ENCODE measurements at places on chromosomes 2 and 18. TPM values are rescaled to one million over a fixed set of nuclear protein-coding genes. Genes with fewer than 3 reads are reported as not detected.

DNA sequence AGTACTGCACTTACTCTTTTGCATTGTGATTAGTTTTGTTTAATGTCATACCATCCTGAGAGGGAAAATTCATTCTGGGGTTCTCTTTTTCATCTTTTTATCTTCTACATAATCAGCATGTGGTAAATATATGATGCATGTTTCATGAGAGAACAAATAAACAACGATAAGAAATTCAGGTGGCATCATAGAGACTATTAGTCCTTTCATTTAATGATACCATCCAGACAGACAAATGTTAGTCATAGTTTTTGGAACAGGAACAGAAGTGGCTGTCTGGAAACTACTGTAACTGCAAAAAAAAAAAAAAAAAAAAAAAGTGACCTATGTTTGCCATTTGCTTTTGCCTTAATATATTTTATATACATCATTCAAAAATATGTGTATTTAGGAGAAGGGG, 761.0 kb downstream of the EPHA4 start:
- H3K4me3 ChIP-seq, result no peak overlapping the region
- H3K27me3 ChIP-seq, result peaks cover 3% of the 10 kb centered on the region
- no peaks in the 10 kb centered on the region for H3K36me3 ChIP-seq

DNA sequence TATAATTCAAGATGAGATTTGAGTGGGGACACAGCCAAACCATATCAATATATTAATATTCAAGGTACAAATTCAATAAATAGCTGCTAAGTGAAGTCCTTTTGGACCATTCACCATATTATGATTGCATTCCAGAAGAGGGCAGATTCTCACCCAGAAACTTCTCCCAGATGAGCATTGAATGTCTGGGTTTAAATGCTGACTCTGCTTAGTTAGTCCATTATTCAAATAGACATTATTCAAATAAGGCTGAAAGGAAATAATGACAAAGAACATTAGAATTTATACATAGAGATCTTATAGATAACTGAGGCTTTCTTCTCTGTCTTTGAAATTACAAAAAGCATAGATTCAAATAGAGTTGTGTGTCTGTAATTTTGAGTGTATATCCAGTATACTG, 579.4 kb upstream of the SLC8A1 start:
- H3K27me3 ChIP-seq, result no peaks in the 10 kb centered on the region
- H3K4me1 ChIP-seq, result no peaks in the 10 kb centered on the region
- DNase-seq, result no peak
- H3K4me3 ChIP-seq, result no peak overlapping the region
- no peaks in the 10 kb centered on the region for H3K36me3 ChIP-seq

DNA sequence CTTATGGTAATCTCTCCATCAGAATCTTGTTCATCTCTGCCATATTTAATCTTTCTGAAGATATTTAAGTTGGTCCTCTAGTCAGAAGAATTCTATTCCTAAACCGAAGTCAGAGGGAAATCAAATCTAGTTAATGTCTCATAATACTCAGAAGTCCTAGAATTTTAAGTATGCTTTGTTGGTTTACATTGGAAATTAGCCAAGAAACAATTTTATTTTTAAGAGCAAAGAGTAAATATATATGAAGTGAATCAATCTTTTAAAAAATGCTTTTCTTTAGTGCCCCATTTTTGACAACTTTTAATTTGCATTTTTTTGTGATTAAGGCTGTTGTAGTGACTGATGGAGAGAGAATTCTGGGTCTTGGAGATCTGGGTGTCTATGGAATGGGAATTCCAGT, 38.1 kb downstream of the ME2 start:
- no peaks in the 10 kb centered on the region for H3K27me3 ChIP-seq
- no peak overlapping the region for H3K4me3 ChIP-seq
- peaks cover 27% of the 10 kb centered on the region for H3K36me3 ChIP-seq
- peak; percentile 38 for DNase-seq

DNA sequence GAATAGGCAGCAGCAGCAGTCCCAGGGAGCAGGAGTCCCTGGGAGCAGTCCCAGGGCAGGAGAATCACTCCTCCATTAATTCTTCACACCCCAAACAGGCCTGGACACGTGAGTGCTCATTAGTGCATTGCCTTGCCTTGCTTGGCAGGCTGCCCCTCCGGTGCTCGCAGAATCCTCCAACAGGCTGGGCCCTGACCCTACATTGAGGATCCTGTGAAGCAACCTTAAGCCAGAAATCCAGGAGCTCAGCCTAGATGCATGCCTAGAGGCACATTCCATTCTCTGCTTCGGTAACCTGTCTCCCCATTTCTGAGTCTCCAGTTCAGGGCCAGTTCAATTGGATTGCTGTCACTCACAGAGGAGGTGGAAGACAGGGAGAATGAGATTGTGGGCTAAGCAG, 97.4 kb upstream of the LRATD1 start:
- no peaks in the 10 kb centered on the region for H3K36me3 ChIP-seq
- H3K27ac ChIP-seq, result no peak overlapping the region
- peaks cover 24% of the 10 kb centered on the region for H3K4me1 ChIP-seq
- no peak overlapping the region for H3K4me3 ChIP-seq
- H3K27me3 ChIP-seq, result no peaks in the 10 kb centered on the region

DNA sequence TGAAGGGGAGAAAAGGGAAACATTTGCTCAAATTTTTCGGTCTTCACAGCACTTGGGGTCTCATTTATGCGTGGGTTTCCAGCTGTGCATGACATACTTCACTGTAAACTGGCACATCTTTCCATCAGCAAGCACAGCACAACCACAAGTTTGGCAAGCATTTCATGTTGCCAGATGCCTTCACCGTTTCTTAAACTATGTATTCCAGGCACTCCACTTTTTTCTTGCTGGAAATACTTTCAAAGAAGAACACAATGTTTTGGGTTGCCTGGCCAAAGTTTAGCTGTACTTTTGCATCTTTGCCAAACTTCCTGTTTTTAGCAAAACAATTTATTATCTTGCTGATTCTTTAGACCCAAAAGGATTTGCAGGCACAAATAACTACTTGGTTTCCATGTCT, 194.6 kb upstream of the MEIS1 start:
- no peak overlapping the region for H3K27ac ChIP-seq
- no peaks in the 10 kb centered on the region for H3K36me3 ChIP-seq
- peaks cover 10% of the 10 kb centered on the region for H3K27me3 ChIP-seq
- DNase-seq, result no peak
- no peak overlapping the region for H3K4me3 ChIP-seq
- H3K4me1 ChIP-seq, result no peaks in the 10 kb centered on the region

DNA sequence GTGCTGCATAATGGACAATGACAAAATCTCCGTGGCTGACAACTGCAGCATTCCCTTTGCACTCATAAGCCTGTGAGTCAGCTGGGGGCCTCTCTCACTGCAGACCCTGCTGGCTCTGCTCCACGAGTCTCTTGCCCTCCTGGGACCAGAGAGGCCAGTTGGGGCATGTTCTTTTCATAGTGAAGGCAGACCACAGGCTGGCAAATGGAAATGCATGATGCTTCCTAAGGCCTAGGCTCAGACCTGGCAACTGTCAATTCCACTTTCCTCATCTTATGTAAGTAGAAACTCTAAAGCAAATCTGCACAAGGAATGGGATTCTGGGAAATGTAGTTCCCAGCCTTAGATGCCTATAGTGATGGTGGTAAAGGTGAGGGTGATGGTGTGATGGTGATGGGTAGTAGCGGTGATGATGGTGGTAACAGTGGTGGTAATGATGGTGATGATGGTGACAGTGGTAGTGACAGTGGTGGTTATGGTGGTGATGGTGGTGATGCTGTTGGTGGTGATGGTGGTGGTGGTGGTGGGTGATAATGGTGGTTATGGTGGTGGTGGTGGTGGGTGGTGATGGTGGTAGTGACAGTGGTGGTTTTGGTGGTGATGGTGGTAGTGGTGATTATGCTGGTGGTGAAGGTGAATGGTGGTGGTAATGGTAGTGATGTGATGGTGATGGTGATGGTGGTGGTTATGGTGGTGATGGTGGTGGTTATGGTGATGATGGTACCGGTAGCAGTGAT, 185.8 kb upstream of the ARL4C start:
- H3K27me3 ChIP-seq, result no peaks in the 10 kb centered on the region
- DNase-seq, result no peak
- no peak overlapping the region for H3K27ac ChIP-seq
- no peak overlapping the region for H3K4me3 ChIP-seq
- H3K36me3 ChIP-seq, result peaks cover 5% of the 10 kb centered on the region

DNA sequence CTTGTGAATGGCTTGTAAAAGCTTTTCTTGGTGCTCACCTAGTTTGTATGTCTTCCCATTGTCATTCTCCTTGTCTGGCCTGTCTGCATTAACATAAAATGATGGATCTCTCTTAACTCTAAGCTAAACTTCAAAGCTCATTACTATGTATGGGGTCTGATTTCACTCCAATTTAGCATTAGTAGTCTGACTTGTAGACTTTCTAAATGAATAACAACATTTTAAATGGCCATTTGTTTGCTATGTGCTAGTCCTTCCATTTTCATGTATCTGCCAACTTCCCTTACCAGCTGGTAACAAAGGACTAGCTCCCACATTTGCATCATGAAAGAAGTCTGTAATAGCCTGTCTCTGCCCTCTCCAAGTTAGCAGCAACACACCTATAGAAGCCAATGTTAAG, 324.2 kb upstream of the RGPD4 start:
- no peak for DNase-seq
- H3K4me3 ChIP-seq, result no peak overlapping the region
- no peaks in the 10 kb centered on the region for H3K27me3 ChIP-seq

GRCh38 chr2:120345608-120346007, 328 bp upstream of the INHBB start:
- no peak overlapping the region for H3K27ac ChIP-seq
- H3K36me3 ChIP-seq, result no peaks in the 10 kb centered on the region
- H3K4me3 ChIP-seq, result no peak overlapping the region
- peaks cover 17% of the 10 kb centered on the region for H3K4me1 ChIP-seq
- peaks cover 30% of the 10 kb centered on the region for H3K27me3 ChIP-seq
- DNase-seq, result no peak

GRCh38 chr18:63376538-63376937, 9.5 kb upstream of the KDSR start:
- H3K27me3 ChIP-seq, result no peaks in the 10 kb centered on the region
- peaks cover 22% of the 10 kb centered on the region for H3K4me1 ChIP-seq
- H3K27ac ChIP-seq, result no peak overlapping the region
- peaks cover 7% of the 10 kb centered on the region for H3K36me3 ChIP-seq

DNA sequence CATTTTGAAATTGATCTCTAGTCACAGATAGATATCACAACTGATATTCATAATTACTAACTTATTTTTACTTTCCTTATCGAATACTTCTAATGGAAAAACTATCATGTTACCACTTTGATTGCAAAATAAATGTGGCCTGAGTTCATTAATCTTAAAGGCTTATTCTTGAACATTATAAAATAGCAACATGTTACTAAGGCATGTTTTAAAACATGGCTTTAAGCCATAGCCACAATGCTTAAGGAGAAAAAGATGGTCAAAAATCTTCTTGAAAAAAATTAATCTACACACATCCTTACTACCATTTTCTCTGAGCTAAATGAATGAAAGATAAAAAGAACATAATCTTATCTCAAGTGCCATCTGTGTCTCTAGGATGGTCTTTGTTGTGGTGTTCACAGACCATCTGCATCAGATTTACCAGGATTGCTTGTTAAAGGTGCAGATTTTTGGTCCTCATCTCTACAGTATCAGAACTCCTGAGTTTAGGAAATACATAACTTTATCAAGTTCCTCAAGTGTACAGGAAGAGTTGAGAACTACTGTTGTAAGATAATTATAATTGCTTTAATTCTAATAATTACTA, 15.3 kb downstream of the MTX2 start:
- no peaks in the 10 kb centered on the region for H3K27me3 ChIP-seq
- no peak overlapping the region for H3K4me3 ChIP-seq
- DNase-seq, result no peak
- H3K4me1 ChIP-seq, result peaks cover 59% of the 10 kb centered on the region
- H3K36me3 ChIP-seq, result peaks cover 9% of the 10 kb centered on the region
- H3K27ac ChIP-seq, result no peak overlapping the region

DNA sequence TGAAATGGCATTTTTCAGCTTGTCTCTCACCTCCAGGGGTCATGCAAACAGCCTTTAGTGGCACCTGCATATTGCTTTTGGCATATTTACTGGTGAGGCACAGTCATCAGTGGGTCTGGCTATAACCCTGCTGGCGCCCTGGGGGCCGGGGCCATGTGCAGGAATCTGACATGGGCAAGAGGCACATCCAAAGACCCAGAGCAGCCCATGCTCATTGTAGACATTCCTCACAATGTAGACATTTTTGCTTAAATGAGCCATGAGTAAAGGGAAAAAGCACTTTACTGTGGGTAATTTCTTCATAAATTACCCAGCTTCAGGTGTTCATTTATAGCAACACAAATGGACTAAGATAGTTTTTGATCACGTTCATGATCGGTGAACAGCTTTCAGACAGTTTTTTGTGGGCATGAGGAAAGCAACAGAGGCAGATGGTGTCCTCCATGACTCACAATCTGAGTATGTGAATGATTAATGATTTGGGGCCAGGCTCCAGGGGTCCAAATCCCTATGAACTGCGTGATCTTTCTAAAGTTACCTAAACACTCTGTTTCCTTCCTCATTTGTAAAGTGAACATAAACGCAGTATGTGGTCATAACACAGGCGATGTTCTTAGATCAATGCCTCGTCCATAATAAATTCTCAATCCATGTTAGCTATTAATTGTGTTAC, 85.8 kb downstream of the LIPG start:
- no peak overlapping the region for H3K27ac ChIP-seq
- H3K4me1 ChIP-seq, result peaks cover 11% of the 10 kb centered on the region
- DNase-seq, result no peak
- peaks cover 10% of the 10 kb centered on the region for H3K27me3 ChIP-seq
- no peak overlapping the region for H3K4me3 ChIP-seq

DNA sequence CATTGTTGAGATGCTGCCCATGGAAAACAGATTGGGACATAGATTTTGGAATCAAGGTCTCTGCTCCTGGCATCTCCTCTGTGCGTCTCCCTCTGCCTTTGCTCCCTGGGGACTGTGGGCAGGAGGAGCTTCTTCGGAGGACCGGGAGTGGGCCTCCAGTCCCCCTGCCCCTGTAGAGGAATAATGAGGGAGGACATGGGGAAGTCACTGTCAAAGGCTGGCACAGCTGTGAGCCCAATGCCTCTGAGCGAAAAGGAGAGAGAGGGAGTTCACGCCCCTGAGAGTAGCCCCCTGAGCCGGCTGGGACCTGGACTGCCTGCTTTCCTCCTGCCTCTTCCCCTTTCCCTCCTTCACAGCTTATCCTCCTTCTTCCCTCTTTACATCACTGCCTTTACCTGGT, 195.0 kb downstream of the LOXHD1 start:
- H3K36me3 ChIP-seq, result no peaks in the 10 kb centered on the region
- no peak overlapping the region for H3K27ac ChIP-seq
- H3K4me1 ChIP-seq, result no peaks in the 10 kb centered on the region
- DNase-seq, result no peak
- no peak overlapping the region for H3K4me3 ChIP-seq

The FAM110C gene
- not detected for total RNA-seq

The MROH2A gene
- total RNA-seq, result not detected

The PLCD4 gene
- 0.39 TPM for total RNA-seq

The ERFE gene
- total RNA-seq, result 0.20 TPM

The LYPD6B gene
- 64.9 TPM for total RNA-seq

The EML6 gene
- total RNA-seq, result 0.36 TPM

The NOL4 gene
- total RNA-seq, result not detected

The DYSF gene
- total RNA-seq, result 0.41 TPM

The RGPD3 gene
- not detected for total RNA-seq

The ABCB11 gene
- not detected for total RNA-seq

Measured in HFFc6 (cell line).